RCC 7860 (cell line): ENCODE measurements at places on chromosomes 16 and 17.

DNA sequence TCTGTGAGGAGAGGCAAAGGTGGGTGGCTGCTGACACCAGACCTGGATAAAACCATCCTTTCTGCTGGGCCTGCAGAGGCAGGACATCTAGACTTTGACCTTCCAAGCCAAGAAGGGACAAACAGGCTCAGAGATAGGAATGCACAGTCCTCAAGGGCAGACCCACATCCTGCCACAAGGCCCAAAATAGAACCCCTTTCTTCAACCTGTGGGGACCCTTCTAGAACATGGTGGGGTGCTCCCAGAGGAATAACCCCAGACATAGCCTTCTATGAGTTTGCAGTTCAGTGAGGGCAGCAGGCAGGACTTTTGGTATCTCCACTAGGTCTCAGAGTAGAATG is 3.8 kb upstream of the CBFB start:
- no peak for DNase-seq

- no peak for DNase-seq
These were observed 2.0 kb downstream of the PITPNM3 start for GRCh38 chr17:6554342-6554741.

DNA sequence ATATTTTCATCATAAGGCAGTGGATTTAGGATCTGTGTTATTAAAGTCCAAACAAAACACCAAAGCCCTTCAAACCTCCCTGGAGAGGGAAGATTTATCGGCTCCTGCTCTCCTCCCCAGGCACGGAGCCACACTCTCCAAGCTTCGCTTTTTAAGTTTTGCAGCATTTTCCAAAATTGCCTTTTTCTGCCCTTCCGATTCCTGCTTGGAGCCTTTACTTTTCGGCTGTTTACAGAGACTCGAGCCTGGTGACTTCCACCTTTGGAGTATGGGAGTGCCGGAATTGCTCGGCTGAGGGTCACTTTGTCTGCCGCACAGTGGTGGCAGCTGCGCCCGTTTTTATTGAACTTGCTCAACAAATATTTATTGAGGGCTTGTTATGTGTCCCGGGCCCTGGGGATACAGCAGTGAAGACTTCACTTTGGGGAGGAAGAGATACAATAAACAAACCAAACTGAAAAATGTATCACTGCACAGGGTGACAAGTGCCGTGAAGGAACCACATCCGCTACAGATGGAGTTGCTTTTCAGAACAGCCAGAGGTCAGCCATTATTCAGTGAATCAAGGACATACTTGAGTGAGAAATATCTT is 185.5 kb downstream of the NTN1 start:
- DNase-seq = no peak

DNA sequence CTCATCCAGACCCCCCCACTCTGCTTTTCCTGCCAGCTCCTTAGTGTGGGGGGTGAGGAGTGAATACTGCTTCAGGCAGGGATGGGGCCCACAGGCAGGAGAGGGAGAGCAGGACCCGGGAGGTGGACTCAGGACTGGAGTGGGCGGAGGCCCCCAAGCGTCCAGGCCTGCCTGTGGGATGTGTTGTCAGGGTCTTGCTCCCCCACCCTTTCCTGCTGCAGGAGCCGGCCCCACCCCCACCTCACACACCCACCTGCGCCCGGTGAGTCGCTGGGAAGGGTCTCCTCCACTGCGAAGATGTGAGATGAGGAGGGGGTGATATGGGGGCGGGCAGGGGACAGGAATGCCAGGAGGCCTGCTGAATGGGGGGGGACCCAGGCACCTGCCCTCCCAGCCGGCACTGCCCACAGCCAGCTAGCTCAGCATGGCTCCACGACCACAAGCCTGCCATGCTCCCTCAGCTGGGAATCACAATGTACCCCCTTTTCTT is 1.1 kb downstream of the FAM171A2 start:
- no peak for DNase-seq

DNA sequence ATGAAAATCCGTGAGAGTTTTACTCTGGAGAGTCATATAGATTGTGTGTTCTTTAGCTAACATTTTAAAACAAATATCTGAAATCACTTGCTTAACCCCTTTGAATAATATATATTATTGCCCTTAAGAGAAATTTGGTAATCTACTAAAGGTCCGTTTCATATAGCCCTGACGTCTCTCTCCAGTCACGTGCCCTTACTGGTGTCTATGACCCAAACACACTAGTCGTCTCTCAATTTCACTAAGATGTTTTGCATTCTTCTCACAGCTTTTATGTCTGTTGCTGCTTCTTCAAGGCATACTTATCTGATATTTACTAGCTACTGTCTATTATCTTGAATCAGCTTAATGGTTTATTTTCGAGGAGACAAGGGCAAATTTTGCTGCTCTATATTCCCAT is 409.9 kb downstream of the KCNJ18 start:
- DNase-seq = no peak

DNA sequence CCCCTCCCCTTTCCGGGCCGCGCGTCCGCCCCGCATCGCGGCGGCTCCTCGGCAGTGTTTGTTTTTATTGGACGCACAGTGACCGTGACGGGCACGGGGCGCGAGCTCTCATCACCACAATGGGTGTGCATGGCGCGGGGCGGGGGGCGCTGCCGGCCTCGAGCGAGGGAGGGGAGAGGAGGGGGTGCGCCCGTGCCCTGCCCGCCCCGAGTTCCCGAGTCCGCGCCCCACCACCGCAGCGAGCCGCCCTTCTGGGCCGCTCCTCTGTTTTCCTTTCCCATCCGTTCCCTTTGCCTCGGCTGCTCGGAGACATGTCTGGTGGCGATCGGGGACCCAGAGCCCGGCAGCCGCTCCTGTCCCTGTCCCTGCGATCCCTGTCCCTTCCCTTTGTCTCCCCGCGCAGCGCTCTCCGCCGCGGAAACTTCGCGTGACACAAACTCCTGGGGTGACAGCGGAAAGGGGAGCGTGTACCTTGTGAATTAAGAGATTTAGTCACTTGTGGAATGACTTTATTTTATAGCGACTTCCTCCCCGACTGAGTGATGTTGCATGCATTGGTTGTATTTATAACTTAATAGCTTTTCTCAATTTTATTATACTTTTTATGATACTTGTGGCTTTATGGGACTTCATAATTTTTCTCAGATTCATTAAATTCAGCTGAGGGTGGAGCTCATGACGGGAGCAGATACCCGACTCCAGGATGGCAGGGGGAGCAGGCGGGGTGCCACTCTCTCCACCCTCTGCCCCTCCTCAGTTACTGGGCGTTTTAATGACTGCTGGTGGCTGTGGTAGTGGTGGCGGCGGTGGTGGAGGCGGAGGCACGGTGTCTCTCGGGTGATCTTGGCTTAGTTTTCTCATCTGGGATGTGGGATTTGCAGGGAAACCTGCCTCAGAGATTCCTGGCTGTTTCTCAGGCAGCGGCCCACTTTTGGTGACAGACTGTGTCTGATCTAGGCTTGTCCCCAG is 40.8 kb downstream of the MRM1 start:
- no peak for DNase-seq

DNA sequence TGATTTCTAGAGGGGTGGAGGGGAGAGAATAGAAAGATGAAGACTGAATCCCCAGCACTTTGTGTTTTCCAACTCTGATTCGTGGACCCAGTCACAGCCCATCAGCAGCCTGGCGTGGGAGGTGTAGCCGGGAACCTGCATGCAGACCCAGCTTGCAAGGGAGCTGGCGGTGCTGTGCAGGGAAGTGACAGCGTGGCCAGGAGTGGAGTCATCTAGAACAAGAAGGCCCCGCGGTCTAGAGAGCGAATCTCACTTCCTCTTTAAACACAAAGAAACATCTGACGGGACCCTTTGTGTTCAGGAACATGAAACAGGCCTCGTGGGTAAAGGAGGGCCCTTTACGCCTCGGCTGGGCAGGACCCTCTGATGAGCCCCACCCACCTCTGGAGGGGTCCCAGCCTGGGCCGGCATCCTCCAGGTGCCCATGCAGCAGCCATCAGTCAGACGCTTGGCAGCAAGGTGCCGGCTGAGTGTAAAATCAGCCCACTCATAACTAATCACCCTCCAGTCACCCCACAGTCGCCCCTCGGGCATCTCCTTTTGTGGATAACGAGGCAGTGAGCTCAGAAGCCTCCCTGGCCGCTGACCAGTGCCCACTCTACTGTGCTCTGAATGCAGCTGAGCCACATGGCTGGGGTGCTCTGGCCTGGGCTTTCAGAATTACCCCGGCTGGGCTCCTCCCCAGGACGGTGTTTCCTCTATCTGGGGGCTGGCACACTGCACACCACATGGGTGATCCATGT is 4.4 kb downstream of the SNAI3 start:
- no peak for DNase-seq

DNA sequence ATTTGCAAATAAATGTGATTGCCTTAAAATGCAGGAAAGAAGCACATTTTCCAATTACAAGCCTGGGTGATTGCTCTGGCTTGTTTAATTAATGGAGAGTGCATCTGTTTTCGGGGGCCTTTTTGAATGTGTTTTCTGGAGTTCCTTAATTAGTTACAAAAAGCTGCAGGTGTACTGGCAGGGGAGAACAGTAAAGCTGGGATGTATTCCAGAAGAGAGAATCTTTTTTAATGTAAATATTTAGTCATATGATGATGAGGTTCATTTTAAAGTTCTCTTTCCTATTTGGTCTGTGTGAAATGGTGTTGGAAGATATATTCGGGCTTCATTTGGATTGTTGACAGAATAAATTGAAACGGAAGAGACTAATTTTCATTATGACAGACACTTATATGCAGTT is 70.9 kb upstream of the N4BP1 start:
- no peak for DNase-seq

DNA sequence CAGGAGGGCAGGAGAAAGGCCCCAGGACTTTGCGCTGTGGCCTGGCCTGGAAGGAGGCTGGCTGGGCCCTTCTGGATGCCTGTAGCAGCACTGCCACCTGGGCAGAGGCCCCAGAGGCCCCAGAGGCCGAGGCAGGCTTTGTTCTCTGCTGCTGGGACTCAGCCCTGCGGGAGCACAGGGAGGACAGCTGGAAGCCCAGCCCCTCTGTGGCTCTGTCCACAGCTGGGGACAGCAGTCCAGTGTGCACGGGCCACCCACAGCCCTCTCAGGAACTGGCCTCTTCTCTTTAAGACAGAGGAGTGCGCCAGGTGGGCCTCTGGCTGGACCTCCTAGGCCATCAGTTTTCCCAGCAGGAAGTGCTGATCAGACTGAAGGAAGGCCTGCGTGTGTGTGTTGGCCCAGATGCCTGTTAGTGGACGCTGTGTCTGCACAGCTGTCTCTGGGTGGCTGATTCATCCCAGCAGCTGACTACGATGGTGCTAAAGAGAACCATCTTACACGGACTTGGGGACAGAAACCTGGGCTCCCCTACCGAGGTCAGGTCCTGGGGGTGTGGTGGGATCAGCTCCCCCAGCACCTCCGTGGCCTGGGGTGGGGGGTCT is 26.9 kb upstream of the ZNF750 start:
- no peak for DNase-seq

GRCh38 chr17:82019690-82020571 is 2.7 kb downstream of the CENPX start:
- no peak for DNase-seq

GRCh38 chr17:45868276-45868675 is 23.6 kb downstream of the SPPL2C start:
- no peak for DNase-seq

GRCh38 chr17:82662711-82663261 is 14.5 kb upstream of the WDR45B start:
- no peak for DNase-seq

GRCh38 chr16:70692130-70692872 is 6.4 kb upstream of the MTSS2 start:
- DNase-seq = no peak

- DNase-seq = no peak
These were observed 520.4 kb downstream of the WWOX start for GRCh38 chr16:78619811-78620210.

DNA sequence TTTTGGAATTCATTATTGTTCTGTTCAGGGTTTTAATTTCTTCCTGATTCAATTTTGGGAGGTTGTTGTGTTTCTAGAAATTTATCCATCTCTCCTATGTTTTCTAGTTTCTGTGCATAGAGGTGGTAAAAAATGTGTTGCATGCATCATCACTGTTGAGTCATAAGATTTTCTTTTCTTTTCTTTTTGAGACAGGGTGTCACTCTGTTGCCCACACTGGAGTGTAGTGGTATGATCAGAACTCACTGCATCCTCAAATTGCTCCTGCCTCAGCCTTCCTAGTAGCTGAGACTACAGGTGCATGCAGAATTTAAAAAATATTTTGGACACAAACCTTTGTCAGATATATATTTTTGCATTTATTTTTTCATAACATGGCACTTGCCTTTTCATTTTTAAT is 184.8 kb downstream of the BCAS3 start:
- DNase-seq = no peak
